ENCODE measurements at places on chromosomes 6 and 20.

DNA sequence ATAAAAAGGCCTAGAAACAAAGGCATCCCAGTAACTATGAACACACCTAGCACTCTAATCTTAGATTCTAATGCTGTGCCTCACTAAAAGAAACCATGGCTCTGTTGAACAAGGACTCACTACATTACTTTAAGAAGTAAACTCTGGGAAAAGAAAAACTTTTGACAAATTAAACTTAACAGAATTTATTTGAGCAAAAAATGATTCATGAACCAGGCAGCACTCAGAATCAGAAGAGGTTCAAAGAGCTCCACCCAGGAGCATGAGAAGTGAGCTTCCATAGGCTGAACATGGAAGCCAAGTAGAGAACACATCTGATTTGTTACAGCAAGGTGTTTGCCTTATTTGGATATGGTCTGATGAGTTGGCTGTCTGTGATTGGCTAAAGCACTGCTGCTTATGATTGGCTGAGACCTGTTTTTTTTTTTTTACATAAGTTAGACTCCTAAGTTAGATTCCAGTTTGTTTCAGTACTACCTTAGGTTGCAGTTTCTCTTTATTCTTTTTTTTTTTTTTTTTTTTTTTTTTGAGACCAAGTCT lies 343.6 kb upstream of the SASH1 start:
- DNase-seq: no peak

DNA sequence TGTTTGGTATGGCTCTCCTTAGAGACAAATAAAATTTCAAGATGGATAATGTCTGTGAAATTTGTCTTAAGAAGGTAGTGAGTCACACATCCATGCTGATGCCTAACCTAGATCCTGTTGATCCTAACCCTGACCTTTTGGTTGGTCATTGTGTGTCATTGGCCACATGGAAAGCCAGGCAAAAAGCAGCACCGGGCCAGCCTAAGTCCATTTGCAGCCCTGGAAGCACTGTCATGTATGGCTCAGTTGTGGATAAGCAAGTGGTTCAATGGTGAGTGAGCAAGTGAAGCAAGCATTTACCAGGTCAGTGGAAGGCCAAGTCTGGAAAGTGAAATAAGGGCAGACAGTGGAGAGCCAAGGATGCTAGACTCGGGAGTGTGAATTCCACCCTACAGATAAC lies 12.1 kb upstream of the XRN2 start:
- no peak for DNase-seq

- DNase-seq: peak; percentile 53
Observed at GRCh38 chr6:35359744-35360348, 17.5 kb downstream of the PPARD start.

GRCh38 chr6:159254186-159254585 lies 85.0 kb downstream of the FNDC1 start:
- no peak for DNase-seq

DNA sequence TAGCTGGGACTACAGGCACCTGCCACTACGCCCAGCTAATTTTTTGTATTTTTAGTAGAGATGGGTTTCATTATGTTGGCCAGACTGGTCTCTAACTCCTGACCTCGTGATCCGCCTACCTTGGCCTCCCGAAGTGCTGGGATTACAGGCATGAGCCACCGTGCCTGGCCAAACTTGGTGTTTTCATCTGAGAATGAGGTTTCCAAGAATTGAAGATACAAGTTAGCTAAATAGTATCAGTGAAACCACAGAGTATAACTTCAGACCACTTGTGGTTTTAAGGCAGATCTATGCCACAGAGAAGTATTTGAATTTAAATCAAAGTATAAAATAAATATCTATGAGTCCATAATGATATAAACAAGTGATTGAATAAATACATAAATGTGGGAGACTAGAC lies 70.1 kb downstream of the SLC16A10 start:
- no peak for DNase-seq

DNA sequence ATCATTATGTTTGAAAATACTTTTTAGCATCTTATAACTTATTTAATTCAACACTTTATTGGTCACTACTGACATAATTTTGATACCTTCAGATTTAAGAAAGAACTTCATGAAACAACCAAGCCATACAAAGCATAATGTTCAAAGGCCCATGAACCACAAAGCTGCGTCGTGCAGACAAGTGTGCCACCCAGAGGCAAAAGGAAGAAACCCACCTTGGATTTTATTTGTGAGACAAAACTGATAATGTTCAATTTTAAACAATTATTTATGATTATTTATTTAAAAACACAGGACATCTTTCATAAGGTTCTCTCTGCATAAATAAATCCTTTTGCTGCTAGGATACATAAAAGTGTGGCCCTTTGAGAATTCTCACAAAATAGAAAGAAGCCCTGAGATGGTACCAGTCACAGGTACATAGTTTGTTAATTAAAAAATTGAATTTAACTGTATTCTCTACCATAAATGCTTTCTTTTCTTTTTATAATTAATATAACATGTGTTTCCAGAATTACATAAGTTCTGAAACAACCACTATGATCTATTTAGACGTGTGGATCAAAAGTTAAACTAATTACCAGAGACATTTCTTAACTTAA lies 143.7 kb downstream of the RALGAPA2 start:
- DNase-seq: no peak

DNA sequence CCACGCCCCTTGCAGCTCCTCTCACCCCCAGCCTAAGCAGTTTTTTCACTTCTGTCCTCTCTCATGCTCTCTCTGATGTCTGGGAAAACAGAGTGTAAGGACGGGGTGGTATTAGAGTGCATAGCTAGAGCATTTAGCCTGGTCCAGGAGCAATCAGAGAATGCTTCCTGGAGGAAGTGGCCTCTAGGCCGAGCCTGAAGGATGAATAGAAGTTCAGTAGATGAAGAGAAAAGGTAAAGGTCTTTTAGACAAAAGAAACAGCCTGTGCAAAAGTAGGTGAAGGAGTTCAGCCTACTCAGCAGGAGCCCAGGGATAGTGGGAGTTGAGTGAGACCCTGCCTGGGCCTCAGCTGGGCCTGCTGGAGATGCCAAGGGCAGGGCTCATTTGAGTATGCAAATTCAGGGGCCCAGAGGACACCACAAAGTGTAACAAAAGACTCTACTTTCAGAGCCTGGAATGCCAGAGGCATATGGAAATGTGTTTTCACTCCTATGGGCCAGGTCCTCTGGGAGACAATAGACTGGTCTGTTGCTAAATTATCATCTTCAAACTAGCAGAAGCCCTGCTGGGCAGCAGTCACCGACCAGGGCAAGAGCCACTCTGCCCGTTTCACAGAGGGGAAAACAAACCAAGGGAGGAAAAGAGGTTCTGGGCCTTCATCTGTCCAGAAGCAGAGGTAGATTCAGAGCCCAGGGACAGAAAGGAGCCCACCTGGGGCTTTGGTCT lies 19.7 kb upstream of the TM9SF4 start:
- no peak for DNase-seq

DNA sequence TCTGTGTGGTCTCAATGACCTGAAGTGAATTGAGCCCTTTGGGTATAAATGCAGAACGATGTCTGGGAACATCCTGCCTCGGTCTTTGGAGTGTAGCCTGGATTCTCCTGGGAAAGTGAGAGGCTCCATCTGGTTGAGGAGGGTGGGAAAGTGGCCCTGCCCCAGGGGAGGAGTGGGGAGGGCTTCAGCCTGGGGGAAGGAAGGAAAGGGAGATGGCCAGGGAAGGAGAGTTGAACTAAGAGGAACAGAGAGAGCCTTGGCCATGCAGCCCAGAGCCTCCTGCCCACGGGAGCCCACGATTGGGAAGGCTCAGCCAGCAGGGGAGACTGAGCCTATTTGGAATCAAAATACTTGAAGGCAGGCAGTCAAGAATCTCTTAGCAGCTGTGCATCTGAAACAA lies 2.3 kb upstream of the EPB41L1 start:
- no peak for DNase-seq

DNA sequence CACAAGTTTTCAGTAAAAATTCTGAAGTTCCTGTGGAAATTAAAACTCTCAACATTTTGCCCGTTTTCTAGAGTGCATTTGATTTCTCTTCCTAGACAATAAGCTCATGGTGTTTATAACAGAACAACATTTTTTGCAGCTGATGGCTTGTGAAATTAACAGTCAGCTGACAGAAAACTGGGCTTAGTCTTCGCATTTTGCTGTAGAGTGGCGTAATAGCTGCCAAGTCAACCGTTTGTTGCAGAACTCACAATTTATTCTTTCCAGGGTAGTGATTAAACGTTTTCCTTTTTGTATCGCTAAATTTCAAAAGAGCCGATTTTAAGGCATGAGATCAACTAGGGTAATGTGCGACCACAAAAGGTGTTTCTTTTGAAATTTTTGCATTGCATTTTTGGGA lies 1.4 kb downstream of the SPO11 start:
- DNase-seq: peak; percentile 78

- DNase-seq: no peak
Observed at GRCh38 chr6:150255840-150256239, 113.0 kb upstream of the IYD start.

DNA sequence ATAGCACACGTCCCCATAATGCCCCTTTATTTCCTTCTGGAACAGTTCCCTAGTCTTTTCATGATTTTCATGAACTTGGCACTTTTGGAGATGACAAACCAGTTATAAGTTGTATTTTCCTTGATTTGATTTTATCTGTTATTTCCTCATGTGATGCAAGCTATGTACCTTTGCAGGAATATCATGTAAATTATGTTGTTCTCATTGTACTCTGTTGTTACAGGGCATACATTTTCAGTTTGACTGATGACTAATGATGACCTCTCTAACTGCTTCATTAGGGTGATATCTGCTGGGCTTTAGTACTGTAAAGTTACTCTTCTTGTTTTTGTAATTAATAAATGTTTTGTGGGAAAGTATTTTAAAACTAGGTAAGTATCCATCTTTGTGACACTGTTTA lies 147.3 kb downstream of the ZFAND3 start:
- no peak for DNase-seq

GRCh38 chr20:22821796-22822195 lies 213.3 kb upstream of the SSTR4 start:
- DNase-seq: no peak

DNA sequence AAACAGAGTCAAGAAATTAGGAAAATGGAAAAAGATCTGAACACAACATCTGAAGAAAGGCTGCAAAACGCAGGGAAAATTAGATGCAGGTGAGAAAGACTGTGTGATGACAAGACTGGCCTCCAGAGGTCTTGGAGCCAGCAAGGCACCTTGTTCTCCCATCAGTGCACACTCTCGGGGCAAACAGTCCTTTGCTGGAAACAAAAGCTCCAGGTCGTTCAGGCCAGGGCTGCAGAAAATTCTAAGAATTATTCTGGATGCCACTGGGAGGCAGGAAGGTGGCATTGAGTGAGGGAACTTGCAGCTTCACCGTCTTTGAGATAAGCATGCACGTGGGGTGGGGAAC lies 219.9 kb upstream of the SSTR4 start:
- DNase-seq: no peak

DNA sequence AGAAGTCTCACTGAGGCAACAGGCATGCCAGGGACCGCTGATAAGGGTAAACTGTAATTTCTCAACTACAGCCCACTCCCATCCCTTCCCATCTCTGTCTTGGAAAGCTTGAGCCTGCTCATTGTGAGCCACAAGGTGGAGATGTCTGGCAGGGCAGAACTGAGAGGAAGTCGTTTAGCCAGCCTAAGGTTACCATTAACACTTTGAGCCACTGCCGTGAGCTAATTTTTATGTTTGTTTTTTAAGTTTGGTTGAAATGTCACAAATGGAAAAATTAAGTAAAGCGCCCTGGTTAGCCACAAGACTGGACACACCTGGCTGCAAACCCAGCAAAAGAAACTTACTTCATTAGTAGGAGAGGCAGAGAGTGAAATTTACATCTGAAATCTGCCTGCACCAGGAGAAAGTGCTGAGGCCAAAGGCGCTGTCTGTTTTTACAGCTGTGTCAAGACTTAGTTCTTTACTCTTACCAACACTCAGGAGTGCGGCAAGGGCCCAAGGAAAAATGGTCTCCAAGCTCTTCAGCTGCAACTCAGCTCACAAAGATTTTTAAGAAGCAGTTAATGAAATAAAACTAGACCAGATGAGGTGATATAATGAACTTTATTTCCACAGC lies 50.0 kb upstream of the FAM83C start:
- no peak for DNase-seq

- no peak for DNase-seq
Observed at GRCh38 chr6:138765896-138766655, 7.5 kb upstream of the CCDC28A start.

- no peak for DNase-seq
Observed at GRCh38 chr6:90414352-90414751, 117.7 kb upstream of the BACH2 start.

- no peak for DNase-seq
Observed at GRCh38 chr6:126266664-126267063, 73.3 kb upstream of the CENPW start.

GRCh38 chr6:79756496-79756895 lies 125.4 kb downstream of the SH3BGRL2 start:
- DNase-seq: no peak

GRCh38 chr6:3490625-3490980 lies 33.8 kb upstream of the SLC22A23 start:
- DNase-seq: no peak

DNA sequence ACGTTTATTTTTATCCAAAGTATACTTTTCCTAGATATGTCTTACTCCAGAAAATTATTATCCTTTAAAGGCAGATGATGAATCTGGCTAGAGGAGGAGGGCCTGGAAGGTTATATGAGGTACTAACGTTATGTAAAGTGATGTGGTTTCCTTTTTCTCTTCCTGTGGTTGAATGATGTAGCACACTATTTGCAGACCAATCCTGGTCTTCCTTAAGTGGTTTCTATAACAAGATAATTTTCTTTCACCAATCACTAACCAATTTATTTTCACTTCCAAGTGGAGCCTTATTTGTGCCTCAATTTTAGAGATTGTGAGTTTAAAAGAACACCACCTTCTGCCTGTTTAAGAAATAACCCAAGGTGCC lies 154.6 kb upstream of the SOX4 start:
- no peak for DNase-seq

Data from hippocampal formation (tissue), 2 donors.